ENCODE measurements at places on chromosomes 12 and 14. TPM values are rescaled to one million over a fixed set of nuclear protein-coding genes. Genes with fewer than 3 reads are reported as not detected.
A peak's percentile ranks its signal among the peaks of the same experiment; 100 is the strongest.

The KRT77 gene
- not detected for total RNA-seq

The RNFT2 gene
- total RNA-seq, result 10.1 TPM

GRCh38 chr12:56995930-56996496 lies 10.3 kb downstream of the ZBTB39 start:
- no peak overlapping the region for H3K27ac ChIP-seq
- H3K4me3 ChIP-seq, result no peak overlapping the region
- H3K27me3 ChIP-seq, result no peaks in the 10 kb centered on the region
- no peak for DNase-seq
- H3K4me1 ChIP-seq, result peaks cover 37% of the 10 kb centered on the region

DNA sequence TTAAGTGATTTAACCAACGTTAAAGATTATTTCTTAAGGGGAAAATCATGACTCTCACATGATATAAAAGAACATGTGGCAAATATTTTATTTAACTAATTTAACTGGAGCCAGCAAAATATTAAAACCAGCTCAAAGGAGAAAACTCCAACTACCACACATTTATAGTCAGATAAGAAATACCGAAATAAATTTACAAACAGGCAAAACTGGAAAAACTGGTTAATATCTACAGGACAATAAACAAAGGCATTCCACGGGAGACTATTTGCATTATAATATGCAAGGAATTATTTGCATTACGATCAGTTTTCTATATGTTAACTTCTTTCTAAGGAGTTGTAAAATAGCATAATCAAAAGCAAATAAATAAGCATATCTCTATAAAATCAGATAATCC lies 13.8 kb upstream of the BCL2L14 start:
- no peak for DNase-seq
- H3K4me1 ChIP-seq, result peaks cover 2% of the 10 kb centered on the region
- H3K4me3 ChIP-seq, result no peak overlapping the region
- H3K36me3 ChIP-seq, result no peaks in the 10 kb centered on the region

DNA sequence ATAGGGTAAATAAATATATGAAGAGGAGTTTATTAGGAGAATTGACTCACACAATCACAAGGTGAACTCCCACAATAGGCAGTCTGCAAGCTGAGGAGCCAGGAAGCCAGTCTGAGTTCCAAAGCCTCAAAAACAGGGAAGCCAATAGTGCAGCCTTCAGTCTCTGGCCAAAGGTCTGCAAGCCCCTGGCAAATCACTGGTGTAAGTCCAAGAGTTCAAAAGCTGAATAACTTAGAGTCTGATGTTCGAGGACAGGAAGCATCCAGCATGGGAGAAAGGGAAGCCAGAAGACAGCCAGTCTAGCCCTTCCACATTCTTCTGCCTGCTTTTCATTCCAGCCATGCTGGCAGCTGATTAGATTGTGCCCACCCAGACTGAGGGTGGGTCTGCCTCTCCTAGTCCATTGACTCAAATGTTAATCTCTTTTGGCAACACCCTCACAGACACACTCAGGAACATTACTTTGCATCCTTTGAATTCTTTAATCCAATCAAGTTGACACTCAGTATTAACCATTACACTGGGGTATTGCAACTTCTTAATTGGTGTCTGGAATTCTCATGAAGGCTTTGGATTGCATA lies 736.5 kb upstream of the LMO3 start:
- H3K27me3 ChIP-seq, result no peaks in the 10 kb centered on the region
- H3K36me3 ChIP-seq, result no peaks in the 10 kb centered on the region
- H3K4me1 ChIP-seq, result no peaks in the 10 kb centered on the region
- no peak overlapping the region for H3K4me3 ChIP-seq
- H3K27ac ChIP-seq, result no peak overlapping the region
- no peak for DNase-seq

GRCh38 chr14:105299654-105300541 lies 903 bp downstream of the BRF1 start:
- no peak for DNase-seq
- peak overlapping the region; percentile 91 for H3K4me3 ChIP-seq
- H3K27me3 ChIP-seq, result no peaks in the 10 kb centered on the region
- peak overlapping the region; percentile 87 for H3K27ac ChIP-seq

- DNase-seq, result peak; percentile 70
- peak overlapping the region; percentile 40 for H3K4me3 ChIP-seq
- peaks cover 64% of the 10 kb centered on the region for H3K4me1 ChIP-seq
- H3K27me3 ChIP-seq, result no peaks in the 10 kb centered on the region
- peak overlapping the region; percentile 45 for H3K27ac ChIP-seq
Observed at GRCh38 chr14:70882776-70883492, 24.3 kb upstream of the PCNX1 start.

GRCh38 chr12:100554608-100555077 lies 18.8 kb upstream of the GAS2L3 start:
- no peaks in the 10 kb centered on the region for H3K36me3 ChIP-seq
- H3K27me3 ChIP-seq, result peaks cover 5% of the 10 kb centered on the region
- no peak overlapping the region for H3K27ac ChIP-seq

DNA sequence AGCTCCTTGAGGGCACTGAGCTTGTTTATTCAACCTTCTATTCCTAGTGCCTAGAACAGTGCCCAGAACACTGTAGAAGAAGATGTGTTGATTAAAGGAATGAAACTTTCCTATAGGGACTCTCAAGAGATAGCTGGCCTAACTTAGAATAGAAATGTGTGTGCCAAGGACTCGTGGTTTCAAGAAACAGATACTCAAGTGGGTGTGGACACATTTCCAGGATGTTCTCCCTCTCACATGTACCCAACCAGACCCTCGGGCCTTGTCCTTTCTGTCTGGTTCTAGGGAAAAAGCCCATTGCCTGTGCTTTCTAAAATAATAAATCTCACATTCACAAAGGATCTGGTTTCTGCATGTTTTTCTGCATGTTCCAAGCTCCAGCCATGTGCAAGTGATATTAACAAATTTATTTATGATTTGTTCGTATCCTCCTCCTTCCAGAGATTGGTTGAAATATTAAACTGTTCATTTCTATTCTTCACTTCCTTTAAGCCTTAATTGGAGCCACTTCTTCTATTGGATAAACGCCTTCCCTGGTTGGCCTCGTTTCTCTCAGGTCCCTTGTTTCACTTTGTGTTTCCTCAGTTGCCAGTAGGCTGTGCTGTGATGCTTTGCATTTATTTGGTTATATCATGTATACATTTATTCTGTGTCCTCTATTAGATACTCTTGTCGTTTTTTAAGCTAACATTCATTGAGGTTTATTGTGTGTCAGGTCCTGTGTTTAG lies 89.8 kb downstream of the CRADD start:
- H3K27ac ChIP-seq, result no peak overlapping the region
- H3K36me3 ChIP-seq, result peaks cover 7% of the 10 kb centered on the region
- H3K4me3 ChIP-seq, result peak overlapping the region; percentile 31
- peaks cover 40% of the 10 kb centered on the region for H3K4me1 ChIP-seq

DNA sequence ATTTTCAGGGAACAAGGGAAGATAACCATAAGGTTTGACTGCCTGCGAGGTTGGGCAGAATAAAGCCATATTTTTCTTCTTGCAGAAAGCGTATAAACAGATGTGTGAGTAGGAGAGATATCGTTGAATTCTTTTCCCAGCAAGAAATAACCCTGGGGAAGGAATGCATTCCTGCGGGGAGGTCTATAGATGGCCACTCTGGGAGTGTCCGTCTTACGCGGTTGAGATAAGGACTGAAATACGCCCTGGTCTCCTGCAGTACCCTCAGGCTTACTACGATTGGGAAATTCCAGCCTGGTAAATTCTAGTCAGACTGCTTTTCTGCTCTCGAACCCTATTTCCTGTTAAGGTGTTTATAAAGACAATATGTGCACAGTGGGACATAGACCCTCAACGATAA lies 225.0 kb downstream of the LRIG3 start:
- no peak for DNase-seq
- H3K4me1 ChIP-seq, result no peaks in the 10 kb centered on the region
- no peaks in the 10 kb centered on the region for H3K36me3 ChIP-seq
- no peaks in the 10 kb centered on the region for H3K27me3 ChIP-seq
- H3K27ac ChIP-seq, result no peak overlapping the region

DNA sequence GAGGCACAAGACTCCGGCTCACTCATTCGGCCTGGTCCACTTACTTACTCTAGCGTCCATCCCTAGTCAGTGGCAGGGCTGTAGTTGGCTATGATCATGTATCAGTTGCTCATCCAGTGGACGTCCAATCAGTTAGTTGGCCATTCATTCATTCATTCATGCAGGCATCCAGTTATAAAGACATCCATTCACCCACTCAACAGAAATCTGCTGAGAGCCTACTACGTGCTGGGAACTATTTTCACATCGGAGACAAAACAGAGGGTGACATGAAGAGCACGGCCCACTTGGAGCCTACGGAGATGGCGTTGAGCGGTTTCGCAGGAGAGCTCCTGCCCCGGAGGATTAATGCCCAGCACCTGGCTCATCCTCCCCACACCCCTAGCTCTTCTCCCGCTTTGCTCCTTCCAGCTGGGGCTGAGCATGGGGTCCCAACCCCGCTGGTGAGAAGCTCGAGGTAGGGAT lies 49.7 kb downstream of the SNAPC1 start:
- no peak for DNase-seq
- peaks cover 2% of the 10 kb centered on the region for H3K36me3 ChIP-seq
- H3K27ac ChIP-seq, result no peak overlapping the region
- H3K4me3 ChIP-seq, result peak overlapping the region; percentile 87
- peaks cover 68% of the 10 kb centered on the region for H3K27me3 ChIP-seq

DNA sequence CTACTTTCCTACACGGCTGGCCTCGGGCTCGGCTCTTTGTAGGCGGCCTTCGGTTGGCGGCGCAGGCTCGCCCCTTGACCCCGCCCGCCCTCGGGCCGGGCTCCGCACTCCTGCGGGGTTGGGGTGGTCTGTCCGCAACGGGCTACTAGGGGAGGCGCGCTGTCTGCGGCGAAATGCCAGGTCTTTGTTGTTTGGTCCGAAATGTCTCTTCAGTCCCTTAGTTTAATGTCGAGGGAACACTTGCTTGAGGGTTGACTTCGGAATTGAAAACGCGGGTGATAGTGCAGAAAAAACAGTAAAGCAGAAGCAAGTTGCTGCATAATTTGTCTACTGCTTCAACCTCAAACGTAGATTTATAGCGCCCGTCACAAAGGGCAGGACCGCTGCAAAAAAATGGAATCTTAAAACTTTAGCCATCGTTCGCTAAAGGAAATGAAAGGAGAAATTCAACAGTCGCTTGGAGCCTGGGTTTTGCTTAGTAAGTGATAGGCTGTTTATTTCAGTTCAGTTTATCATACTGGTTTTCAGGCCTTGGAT lies 390 bp downstream of the JKAMP start:
- H3K27ac ChIP-seq, result peak overlapping the region; percentile 93
- H3K36me3 ChIP-seq, result peaks cover 30% of the 10 kb centered on the region
- H3K4me1 ChIP-seq, result peaks cover 55% of the 10 kb centered on the region
- peak overlapping the region; percentile 96 for H3K4me3 ChIP-seq
- H3K27me3 ChIP-seq, result no peaks in the 10 kb centered on the region

The CLEC2B gene
- 13.0 TPM for total RNA-seq

GRCh38 chr12:62520361-62520760 lies 53.7 kb downstream of the MON2 start:
- H3K27ac ChIP-seq, result no peak overlapping the region
- H3K36me3 ChIP-seq, result peaks cover 20% of the 10 kb centered on the region
- no peak for DNase-seq
- peaks cover 25% of the 10 kb centered on the region for H3K4me1 ChIP-seq

DNA sequence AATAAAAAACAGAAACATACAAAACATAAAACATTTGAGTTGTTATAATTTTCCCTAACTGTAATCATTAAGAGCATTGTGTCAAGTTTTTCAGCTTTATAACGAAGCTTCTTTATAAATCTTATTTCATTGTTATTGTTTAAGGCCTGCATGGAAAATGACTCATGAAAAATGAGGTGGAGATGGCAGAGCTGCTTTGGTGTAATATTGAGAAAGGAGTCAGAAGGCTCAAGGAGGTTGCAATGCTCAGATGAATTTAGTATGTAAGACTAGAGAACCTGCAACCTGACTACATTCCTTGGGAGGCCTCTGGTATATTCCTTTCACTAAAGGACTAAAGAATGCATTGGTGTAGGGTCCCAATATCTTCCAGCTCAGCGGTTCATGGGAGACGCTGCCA lies 61.5 kb downstream of the TMEM30B start:
- H3K4me3 ChIP-seq, result no peak overlapping the region
- DNase-seq, result no peak
- H3K4me1 ChIP-seq, result no peaks in the 10 kb centered on the region
- H3K27ac ChIP-seq, result no peak overlapping the region
- H3K27me3 ChIP-seq, result peaks cover 33% of the 10 kb centered on the region

DNA sequence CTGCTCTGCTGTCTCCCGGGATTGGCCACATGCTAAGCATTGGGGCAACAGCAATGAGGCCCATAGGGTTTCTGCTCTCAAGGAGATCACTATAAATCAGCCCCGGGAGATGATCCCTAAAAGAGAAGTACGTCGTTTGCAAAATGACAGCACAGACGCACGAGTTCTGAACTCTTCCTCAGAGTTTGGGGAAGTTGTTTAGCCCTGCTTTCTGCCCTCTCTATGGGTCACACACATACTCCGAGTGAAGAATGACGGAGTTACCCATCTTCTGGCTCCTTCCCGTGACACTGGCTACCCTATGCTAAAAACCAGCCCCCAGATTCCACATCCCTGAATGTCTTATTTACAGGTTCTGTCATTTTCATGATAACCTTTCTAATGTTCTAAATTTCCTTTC lies 258.0 kb upstream of the PLEKHG7 start:
- H3K27ac ChIP-seq, result no peak overlapping the region
- H3K27me3 ChIP-seq, result no peaks in the 10 kb centered on the region
- no peaks in the 10 kb centered on the region for H3K36me3 ChIP-seq
- no peak for DNase-seq

The PPP2R5E gene
- 45.7 TPM for total RNA-seq

DNA sequence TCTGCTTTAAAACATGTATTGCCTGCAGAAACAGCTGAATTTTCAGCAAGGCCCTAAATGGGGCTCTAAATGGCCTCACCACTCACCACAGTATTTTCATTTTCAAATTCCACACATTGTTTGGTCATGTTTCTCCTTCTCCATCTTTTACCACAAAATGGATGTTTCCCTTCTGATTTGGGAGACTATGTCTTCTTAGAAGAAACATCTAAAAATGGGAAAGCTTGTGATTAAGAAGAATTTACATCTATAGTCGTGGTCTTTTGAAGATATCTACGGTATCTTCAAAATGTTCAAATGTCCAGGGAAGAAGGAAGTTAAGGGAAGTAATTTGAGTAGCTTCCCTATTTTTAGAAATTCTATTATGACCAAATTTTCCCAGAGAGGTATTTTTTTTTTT lies 20.7 kb upstream of the TUBA1C start:
- H3K4me1 ChIP-seq, result no peaks in the 10 kb centered on the region
- H3K27me3 ChIP-seq, result peaks cover 1% of the 10 kb centered on the region
- H3K27ac ChIP-seq, result no peak overlapping the region
- H3K4me3 ChIP-seq, result no peak overlapping the region
- H3K36me3 ChIP-seq, result no peaks in the 10 kb centered on the region

DNA sequence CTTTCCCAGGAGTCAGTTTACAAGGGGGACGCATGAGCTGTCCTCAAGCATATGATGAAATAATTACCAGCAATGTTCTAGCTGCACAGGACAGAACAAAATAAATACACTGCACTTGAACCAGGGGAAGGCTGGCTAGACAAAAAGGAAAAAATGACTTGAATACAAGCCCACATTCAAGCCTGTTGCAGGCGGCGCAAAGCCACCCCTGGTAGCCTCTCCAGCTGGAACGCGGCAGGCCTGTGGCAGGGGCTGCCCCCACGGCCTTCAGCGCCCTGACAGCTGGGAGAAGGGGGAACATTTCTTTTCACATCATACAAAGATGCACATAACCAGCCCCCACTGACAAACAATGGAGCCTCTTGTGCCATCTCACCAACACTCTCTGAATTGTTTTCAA lies 57.1 kb downstream of the TRAFD1 start:
- no peak for DNase-seq
- peaks cover 11% of the 10 kb centered on the region for H3K4me1 ChIP-seq

GRCh38 chr12:30440826-30441602 lies 254.7 kb downstream of the IPO8 start:
- no peak overlapping the region for H3K4me3 ChIP-seq
- H3K27ac ChIP-seq, result no peak overlapping the region
- no peaks in the 10 kb centered on the region for H3K36me3 ChIP-seq
- H3K4me1 ChIP-seq, result no peaks in the 10 kb centered on the region

Measured in activated CD4-positive, alpha-beta T cell treated with anti-CD3 and anti-CD28 coated beads, Interleukin-2, amount 10 ng/mL, durations not matched to agents 24 days and 14 days (primary cell).